EH (cell line): ENCODE measurements at places on chromosomes 4 and X.
A peak's percentile ranks its signal among the peaks of the same experiment; 100 is the strongest.

GRCh38 chr4:74206088-74206825 is 48.3 kb downstream of the MTHFD2L start:
- peak; percentile 70 for DNase-seq

- no peak for DNase-seq
Measured at GRCh38 chr4:99529956-99530355, 19.1 kb downstream of the C4orf17 start.

DNA sequence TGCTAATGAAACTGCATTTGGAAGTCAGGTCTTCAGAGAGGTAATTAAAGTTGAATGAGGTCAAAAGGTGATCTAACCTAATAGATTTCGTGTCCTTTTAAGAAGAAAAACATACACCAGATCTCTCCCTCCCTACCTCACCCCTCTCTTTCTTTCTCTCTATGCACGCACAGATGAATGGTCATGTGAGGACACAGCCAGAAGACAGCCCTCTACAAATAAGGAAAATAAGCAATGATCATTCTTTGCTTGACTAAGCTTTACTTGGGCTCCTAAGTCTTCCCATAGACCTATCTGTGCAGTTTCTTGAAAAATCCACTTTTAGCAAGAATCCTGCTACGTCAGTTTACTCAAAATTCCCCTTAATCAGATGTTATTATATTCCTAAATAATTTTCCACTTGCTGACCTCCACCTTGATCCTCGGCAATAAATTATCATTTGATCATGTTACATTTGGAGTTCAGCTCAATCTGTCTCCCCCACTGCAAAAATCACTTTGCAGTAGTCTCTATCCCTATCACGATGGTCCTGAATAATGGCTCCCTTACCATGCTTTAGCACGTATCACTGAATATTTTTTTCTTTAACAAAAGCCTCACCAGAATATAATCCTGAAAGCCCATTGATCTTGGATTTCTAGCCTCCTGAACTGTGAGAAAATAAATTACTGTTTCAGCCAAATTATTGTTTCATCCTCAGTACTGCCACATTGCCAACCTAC is 527.3 kb downstream of the GABRG1 start:
- DNase-seq, result no peak

GRCh38 chr4:69776696-69777095 is 16.3 kb upstream of the SULT1B1 start:
- no peak for DNase-seq

GRCh38 chr4:38957893-38958292 is 74.3 kb downstream of the TMEM156 start:
- DNase-seq, result no peak

GRCh38 chr4:991451-992296 is 1.5 kb downstream of the SLC26A1 start:
- no peak for DNase-seq

- DNase-seq, result no peak
Measured at GRCh38 chr4:91914176-91914804, 389.5 kb upstream of the GRID2 start.

DNA sequence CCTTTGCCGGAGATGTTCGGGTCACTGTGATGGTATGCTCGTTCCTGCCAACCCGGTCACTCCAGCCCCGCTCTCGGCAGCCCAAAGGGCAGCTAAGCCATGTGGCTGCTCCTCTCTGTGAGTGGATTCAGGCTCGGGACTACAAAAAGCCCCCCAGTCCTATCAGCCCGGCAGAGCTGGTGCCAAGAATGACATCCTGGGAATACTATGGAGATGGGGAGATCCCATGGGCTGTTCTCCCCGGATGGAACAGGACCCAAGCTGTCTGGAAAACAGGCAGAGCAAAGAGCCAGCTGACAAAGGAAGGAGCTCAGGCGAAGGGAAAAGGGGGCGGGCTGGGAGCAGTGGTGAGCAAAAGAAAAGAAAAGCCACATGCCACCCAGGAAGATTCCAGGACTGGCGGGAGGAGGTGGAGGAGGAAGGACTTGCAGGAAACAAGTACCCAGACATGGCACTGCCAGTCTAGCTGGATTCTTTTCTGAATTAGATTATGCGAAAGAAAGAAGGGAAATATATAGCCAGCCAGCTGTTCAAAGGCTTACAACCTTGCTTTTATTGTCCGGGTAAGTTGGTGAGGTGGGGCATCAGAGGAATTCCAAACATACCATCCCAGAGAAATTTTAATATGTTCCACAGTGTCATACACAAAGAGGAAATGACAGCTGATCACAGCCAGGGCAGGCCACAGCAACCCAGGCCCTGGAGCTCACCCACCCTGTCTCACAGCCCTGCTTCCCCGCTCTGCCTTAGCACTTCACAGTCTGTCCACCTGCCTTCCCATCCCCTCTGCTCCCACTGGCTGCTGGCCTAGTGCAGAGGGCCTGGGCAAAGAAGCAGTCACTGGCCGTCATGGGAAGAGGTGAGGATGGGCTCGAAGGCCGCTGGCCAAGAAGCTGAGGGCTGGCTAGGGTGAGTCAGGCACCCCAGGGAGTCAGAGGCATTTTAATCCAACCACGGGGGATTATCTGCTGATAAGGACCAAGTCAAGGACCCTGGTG is 3.4 kb downstream of the NDP start:
- DNase-seq, result peak; percentile 44

GRCh38 chr4:10722957-10723356 is 38.4 kb upstream of the CLNK start:
- no peak for DNase-seq

GRCh38 chr4:95516528-95517017 is 32.2 kb downstream of the UNC5C start:
- no peak for DNase-seq

DNA sequence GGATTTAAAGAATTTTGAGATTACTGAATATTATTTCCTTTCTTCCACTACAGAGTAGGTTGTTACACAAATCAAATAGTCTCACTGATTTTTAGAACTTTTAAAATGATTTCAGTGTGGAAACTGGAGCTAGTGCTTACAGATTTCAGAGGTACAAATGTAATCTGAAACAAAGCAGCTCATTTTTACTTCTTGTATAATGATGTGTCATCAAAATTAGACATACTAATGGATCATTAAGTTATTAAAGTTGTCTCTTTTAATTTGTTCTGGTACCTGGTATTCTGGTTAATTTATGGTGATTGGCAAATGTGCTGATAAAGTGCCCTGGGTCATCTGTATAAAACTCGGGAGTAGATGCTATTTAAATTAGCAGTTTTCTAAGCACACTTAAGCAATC is 1528.3 kb downstream of the RPA4 start:
- DNase-seq, result no peak

DNA sequence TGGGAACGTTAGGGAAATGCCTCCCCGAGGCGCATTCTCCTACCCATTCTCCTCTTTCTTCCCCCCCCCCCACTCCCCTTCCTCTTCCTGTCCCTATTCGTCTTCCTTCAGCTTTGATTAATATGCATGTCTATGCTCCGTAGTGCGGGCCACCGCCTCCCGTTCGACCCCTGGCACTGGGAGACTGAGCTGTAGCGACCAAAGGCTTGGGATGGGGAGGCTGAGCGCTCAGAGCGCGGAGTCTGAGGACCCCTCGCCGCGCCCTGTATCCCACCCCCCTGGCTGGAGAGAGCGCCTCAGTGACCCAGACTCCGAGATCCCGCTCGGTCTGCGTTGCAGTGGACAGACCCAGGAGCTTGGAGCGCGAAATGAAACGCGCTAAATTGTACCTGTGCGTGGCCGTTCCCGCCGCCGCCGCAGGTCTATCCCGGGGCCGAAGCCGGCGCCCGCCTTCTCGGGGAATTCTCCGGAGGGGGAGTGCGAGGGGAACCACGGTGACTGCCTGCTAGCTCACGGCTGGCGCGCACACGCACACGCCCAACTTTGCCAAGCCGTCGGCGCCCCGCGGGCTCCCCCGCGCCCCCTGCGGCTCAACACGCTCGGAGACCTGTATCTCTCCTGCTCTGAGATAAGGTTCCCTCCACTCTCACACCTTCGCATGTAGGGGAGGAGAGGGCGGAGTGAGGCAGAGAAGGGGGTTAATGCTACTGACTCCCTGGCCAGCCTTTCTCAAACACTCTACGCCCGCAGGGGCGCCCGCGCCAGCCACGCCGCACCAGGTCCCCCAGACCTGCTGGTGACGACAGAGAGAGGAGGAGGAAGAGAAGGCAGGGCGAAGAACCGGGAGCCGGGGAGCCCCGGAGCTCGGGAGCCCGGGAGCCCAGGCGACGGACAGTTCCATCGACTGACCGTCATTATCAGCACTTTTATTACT is 1.5 kb upstream of the PTCHD1 start:
- no peak for DNase-seq

GRCh38 chrX:25012433-25012735 is 3.4 kb downstream of the ARX start:
- DNase-seq, result no peak

GRCh38 chr4:65600656-65601055 is 69.6 kb downstream of the EPHA5 start:
- no peak for DNase-seq

DNA sequence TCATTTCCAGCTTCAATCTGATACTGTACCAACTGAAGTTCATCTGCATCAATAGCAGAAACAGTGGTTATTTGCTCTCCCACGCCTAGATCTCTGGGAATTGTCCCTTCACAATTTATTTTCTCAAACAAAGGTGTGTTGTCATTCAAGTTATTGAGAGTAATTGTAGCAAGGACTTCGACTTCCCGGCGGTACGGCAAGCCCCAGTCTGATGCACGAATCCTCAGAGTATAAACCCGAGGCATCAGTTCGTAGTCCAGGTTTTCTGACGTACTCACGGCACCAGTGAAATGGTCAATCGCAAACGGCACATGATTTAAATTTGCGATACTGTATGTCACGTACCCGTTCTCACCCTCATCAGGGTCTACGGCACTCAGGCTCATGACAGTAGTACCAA is 15.7 kb downstream of the FAT1 start:
- no peak for DNase-seq

GRCh38 chr4:80255329-80256095 is 11.0 kb upstream of the FGF5 start:
- DNase-seq, result peak; percentile 76

DNA sequence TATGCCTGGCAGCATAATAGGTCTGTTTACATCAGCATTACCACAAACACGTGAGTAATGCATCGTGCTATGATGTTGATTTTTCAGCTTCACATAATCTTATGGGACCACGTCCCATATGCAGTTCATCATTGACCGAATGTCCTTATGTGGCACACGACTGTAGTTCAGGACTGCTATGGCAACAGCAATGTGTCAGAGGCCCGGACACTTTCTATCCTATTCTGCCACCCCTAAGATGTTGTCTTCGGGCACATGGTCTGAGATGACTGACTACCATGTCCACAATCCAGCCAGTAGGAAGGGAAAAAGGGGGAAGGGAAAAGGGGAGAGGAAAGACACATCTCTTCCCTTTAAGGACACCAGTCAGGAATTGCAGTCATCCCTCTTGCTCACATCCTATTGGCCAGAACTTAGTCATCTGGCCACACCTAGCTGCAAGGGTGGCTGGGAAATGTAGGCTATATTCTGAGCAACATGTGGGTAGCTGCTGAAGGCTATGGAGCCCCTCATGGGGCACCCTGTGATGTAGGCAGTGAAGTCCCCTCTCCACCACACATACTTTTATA is 196.0 kb upstream of the RBPJ start:
- peak; percentile 66 for DNase-seq

- DNase-seq, result no peak
Measured at GRCh38 chr4:4642496-4643000, 100.7 kb upstream of the STX18 start.

GRCh38 chr4:104064646-104065577 is 345.1 kb upstream of the TACR3 start:
- DNase-seq, result no peak

DNA sequence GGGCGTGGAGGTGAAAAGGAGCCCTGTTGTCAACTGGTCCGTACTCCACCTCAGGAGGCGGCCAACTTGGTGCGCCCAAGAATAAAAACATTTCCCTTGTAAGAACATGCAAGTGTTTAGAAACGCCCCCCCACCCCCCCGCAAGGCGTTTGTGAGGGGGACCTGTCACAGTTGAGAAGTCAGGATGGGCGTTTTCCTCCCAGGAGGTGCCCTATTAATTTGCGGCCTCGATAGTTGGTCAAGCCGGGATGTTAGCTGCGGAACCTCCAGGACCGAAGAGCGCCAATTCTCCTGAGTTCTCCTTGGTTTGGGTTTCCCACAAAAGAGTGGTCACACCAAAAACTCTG is 651 bp upstream of the SAP30 start:
- no peak for DNase-seq

DNA sequence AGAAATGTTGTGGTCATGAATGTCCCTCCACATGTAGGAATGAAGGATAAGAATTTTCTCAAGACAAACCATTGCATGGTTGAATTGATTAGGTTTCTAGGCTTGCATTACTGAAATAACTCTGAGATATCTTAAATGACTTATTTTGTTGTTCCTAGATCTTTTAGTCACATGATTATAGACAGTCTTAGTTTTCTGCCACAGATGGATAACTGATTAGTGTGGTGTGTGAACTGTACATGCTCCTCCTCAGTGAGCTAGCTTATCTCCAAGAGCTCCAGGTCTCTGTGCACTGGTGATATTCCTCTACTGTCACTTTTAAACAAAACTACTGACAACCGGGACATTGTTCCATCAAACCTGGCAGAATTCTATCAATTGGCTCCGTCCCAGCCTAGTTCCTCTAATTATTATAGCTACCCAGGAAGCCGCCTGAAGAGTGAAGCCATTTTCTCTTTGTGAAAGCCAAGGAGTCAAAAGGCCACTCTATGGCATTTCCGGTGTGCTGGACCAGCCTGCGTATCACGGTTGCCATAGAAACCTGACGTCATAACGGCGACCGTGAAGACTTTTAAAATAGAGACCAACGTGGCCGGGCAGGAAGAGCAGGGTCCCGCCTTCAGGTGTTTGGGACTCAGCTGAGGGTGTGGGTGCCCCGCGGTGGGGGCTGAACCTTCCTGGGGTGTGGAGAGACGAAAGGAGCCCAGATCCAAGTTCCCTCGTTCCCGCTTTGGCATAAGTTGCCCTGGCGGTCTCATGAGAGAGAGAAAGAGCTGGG is 28.1 kb downstream of the BEX3 start:
- peak; percentile 89 for DNase-seq

DNA sequence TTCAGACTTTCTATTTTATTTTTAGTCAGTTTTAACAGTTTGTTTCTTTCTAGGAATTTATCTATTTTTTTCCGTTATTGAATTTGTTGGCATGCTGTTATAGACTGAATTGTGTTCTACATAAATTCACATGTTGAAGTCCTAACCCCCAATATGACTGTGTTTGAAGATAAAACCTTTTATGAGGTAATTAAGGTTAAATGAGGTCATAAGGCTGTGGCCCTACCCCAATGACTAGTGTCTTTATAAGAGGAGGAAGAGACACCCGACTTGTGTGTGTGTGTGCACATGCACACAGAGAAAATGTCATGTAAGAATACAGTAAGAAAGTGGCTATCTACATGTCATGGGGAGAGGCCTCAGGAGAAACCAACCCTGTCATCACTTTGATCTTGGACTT is 146.3 kb downstream of the BRWD3 start:
- no peak for DNase-seq

DNA sequence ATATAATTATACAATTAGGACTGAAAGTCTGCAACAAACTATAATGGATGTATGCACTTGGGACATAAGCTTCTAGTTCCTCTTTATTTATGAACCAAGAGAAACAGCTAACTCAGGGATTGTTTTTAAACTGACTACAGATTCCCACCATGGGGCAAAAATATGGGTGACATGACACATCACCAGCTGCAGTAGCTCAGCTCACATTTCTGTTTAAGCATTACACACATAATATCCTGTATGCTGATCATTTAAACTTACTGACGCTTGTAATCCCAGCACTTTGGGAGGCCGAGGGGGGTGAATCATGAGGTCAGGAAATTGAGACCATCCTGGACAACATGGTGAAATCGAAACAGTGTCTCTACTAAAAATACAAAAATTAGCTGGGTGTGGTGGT is 11.5 kb downstream of the FGB start:
- DNase-seq, result no peak

- DNase-seq, result peak; percentile 60
Measured at GRCh38 chr4:147118528-147118927, 172.9 kb upstream of the TTC29 start.
